ENCODE measurements at places on chromosomes 16 and 17. TPM values are rescaled to one million over a fixed set of nuclear protein-coding genes. Genes with fewer than 3 reads are reported as not detected.

Gene SCARF1
- total RNA-seq: 1.3 TPM

Gene HIGD1B
- not detected for total RNA-seq

Gene KRTAP2-2
- not detected for total RNA-seq

Gene SOX9
- 2.1 TPM for total RNA-seq

Gene ASPHD1
- total RNA-seq: 1.5 TPM

Gene TLCD2
- total RNA-seq: 10.1 TPM

Gene NPIPA5
- total RNA-seq: 0.54 TPM

Gene SLC35B1
- total RNA-seq: 24.5 TPM

Gene HEXD
- total RNA-seq: 30.0 TPM

Gene KRTAP16-1
- total RNA-seq: not detected

Gene DHX8
- 58.4 TPM for total RNA-seq

Gene PSKH1
- total RNA-seq: 19.8 TPM

Gene PRSS21
- 0.27 TPM for total RNA-seq

Gene FBXW10
- not detected for total RNA-seq

Gene KRT13
- not detected for total RNA-seq

Gene PITPNM3
- total RNA-seq: 0.57 TPM

Gene OR3A2
- total RNA-seq: not detected

Gene TBC1D3K
- total RNA-seq: not detected

Gene CMTM4
- 16.8 TPM for total RNA-seq

Gene ST6GALNAC2
- not detected for total RNA-seq

Gene SULT1A3
- 7.0 TPM for total RNA-seq

Gene ERN1
- 11.6 TPM for total RNA-seq

Gene TSC2
- 58.7 TPM for total RNA-seq

Gene COG4
- total RNA-seq: 59.9 TPM

Gene CTF1
- total RNA-seq: 2.5 TPM

Gene PDIA2
- not detected for total RNA-seq

Gene SRCIN1
- not detected for total RNA-seq

Gene PRAC2
- total RNA-seq: not detected

Gene CA5A
- not detected for total RNA-seq

Gene CHST4
- total RNA-seq: not detected

Gene CCP110
- total RNA-seq: 23.3 TPM

Gene G6PC1
- not detected for total RNA-seq

Gene ZFPM1
- 5.2 TPM for total RNA-seq

Gene RNF112
- 2.3 TPM for total RNA-seq

Gene TEKT1
- not detected for total RNA-seq

Gene OR2C1
- not detected for total RNA-seq

Gene DNASE1
- 5.8 TPM for total RNA-seq

Gene DHRS7C
- not detected for total RNA-seq

Gene RASD1
- total RNA-seq: not detected

Gene CD300A
- not detected for total RNA-seq

Gene HBA2
- not detected for total RNA-seq
